ENCODE measurements at places on chromosomes 11 and 22.

DNA sequence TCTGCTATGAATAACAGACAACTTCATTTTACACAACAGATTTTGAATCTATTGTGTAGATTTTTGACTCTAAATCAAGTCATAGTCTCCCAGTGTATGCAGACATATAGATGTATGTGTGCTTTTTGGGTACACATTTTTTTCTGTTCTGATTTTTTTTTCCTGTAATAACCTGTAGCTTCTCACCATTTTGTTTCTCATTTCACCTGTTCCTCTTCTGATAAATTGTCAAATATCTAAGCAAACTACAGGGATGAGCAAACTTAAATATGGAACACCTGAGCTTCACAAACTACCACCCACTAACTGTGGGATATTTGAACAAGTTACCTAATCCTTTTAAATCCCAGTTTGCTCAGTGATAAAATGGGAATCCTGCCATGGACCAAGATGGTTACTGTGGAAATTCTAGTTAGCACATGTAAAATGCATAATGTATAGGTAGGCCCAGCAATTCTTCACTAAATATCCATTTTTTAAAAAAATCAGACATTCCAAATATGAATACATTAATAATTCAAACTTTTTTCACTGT is 15.7 kb downstream of the LGR4 start:
- no peak for DNase-seq

- DNase-seq, result no peak
These were observed 117.0 kb downstream of the SLC1A2 start for GRCh38 chr11:35302398-35302797.

GRCh38 chr22:31575190-31575589 is 78.9 kb downstream of the SFI1 start:
- DNase-seq, result no peak

DNA sequence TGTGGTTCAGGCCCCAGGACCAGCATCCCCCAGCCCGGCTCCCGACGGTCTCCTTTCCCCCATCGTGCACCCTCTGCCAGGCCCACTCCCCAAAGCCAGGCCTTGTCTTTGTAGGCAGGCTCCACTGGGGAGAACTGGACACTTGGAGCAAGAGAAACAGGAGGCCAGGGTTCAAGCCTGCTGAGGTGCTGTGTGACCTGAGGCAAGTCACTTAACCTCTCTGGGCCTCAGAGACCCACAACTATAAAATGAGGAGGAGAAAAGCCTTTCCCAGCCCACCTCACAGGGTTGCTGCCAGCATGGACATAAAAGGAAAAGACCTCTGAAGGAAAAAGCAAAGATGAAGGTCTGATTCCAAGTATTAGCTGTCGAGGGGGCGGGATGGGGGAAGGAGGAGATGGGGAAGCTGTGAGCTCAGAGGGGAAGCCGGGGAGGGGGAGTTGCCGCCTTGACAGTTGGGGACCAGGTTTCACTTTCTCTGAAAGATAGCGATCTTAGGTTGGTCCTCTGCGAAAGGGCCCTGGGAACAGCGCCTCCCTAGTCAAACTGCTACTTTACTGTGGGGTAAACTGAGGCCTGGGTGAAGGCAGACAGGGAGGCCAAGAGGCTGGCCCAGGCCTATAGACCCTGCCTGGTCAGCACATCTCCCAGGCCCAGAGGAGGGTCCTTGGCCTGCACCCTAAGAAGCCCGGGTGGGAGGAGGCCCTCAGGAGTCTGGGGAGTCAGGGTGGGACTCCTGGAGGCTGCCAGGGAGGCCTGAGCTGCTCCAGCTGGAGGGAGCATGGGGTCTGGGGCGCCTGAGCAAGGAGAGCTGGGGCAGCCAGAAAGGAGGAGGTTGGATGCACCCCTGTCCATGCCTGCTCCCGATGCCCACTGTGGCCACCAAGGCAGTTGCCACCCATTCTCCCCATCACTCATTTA is 991 bp upstream of the OSM start:
- no peak for DNase-seq

- peak; percentile 41 for DNase-seq
These were observed 113.1 kb upstream of the HSD17B12 start for GRCh38 chr11:43567396-43567975.

GRCh38 chr11:115505175-115505574 is 960 bp upstream of the CADM1 start:
- DNase-seq, result no peak

DNA sequence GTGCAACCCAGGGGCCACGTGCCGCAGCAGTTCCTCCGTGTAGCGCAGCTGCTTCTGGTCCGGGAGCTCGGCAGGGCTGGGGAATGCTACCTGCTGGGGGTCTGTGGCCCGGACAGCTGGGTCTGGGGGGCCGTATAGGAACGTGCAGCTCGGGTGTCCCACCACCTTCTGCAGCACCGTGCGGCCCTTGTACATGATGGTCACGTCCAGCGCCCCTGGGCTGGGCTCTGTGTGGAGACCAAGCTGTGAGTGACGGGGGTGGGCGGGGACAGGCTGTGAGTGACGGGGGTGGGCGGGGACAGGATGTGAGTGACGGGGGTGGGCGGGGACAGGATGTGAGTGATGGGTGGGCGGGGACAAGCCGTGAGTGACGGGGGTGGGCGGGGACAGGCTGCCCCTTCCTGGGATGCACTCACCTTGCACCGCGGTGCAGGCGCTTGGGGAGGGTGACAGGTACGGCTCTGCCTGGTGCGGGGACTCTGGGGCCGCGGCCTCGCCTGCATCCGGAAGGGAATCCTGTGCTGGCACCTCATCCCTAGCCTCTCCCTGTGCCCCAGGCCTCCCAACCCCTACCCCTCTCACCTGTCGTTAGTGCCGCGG is 2.3 kb downstream of the IRF7 start:
- DNase-seq, result peak; percentile 59

GRCh38 chr11:1233351-1234053 is 10.6 kb downstream of the MUC5B start:
- DNase-seq, result no peak

DNA sequence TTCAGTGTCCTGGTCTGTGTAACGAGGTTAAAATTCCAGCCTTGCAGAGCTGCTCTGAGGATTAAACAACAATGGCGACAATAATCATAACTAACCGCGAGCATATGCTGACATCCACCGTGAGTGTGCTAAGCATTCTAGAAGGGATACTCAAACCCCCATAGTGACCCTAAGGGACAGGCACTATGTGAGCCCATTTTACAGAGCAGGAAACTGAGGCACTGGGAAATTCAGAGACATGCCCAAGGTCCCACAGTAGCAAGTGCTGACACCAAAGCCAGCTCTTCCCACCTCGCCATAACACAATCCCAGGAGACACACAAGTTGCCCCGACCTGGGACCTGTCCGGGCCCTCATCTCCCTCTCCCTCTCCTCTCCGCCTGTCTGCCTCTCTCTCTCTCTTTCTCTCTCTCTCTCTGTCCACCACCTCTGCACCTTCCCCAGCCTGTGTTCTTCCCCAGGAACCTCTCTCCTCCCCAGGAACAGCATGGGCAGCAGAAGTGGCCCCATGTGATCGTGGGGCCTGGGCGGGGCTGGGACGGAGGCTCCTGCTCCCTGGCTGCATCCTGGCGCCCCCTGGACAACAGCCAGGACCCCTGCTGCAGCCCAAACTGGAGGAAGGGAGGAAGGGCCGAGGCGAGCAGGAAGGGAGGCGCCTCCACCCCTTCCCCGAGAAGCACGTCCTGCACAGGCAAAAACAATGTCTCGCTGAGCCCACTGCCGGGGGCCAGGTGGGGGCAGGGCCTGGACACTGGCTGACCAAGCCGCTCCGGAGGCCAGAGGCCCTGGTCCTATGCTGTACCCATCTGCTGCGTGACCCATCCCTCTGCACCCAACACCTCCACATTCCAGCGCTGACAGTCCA is 14.8 kb upstream of the MFNG start:
- no peak for DNase-seq

GRCh38 chr11:69971741-69972140 is 106.4 kb upstream of the ANO1 start:
- no peak for DNase-seq

DNA sequence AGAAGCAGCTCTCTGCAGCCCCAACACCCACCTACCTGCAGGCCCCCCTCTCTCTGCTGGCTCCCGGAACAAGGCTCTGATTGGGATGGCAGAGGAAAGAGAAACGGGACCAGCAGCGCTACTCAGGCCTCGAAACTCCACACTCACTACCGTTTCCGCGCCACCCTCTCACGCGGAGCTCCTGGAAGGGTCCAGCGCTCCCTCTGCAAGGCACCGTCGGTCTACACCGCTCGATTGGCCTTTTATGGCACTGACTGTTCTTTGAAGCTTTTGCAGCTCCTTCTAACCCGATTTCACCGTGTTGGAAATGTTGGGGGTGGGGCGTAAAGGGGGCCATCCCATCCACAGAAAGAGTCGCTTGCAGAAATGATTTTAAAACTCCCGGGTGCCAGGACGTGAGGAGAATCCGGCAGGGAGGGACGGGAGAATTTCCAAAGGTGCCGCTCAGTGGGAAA is 323 bp upstream of the PANX1 start:
- DNase-seq, result no peak

DNA sequence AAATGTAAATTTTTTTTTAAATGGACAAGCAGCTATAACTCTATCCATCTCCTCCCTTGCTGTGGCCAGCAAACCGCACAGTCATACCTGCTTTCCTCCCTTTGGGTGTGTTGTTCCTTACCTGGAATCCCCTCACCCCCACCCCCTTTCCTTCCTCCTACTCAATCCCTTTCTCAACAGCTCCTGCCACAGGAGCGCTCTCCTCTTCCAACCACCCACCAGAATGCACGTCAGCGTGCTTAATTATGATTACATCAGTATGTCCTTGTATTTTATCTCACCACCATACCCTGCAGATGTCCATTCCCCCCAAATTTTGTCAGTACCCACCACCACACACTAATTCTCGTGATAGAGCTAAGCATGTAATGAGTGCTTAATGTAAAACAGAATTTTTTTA is 60.9 kb upstream of the LMO2 start:
- DNase-seq, result no peak

- DNase-seq, result no peak
These were observed 411.8 kb downstream of the CTTN start for GRCh38 chr11:70810133-70810532.

DNA sequence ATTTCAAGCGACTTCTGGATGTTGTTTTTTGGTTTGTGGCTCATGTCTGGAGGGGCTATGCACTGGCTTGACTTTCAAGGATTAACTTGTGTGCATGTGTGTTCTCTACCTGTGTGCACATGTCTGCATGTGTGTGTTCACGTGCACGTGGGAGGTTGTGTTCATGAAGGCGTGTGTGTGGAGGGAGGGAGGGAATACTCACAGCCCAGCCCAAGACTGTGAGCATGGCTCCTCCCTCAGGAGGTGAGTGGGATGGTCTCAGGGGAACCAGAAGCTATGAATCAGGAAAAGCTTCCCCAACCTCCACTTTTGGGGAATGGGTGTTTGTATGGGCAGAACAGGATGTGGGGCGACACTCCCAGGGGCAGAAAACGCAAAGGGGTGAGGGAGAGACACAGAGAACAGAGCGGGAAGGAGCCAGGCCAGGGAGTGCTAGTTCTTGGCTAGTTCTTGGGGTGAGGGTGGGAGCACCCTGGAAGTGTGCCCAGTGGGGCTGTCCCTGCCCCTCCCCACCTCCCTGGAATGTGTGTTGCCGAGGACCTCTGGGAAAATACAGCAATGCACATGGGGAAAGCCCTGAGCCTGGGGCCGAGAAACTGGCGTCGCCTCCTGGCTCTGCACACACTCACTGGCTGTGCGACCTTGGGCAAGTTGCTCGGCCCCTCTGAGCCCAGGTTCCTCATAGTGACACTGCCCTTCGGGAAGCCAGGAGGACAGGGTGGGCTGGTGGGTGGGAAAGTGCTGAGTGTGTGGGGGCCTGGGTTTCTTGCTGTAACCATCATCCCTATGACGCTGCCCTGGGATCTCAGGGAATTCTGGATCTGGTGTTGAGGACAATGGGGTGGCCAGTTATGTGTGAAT is 16.9 kb upstream of the ALX4 start:
- no peak for DNase-seq
